Large intestine (tissue), 12 donors: ENCODE measurements at places on chromosomes 2 and 18. TPM values are rescaled to one million over a fixed set of nuclear protein-coding genes. Genes with fewer than 3 reads are reported as not detected.

GRCh38 chr2:195317550-195317949 is 339.5 kb upstream of the SLC39A10 start:
- no peak for DNase-seq
- no peaks in the 10 kb centered on the region for H3K27me3 ChIP-seq
- H3K4me1 ChIP-seq = peaks cover 5% of the 10 kb centered on the region
- no peak overlapping the region for H3K27ac ChIP-seq
- H3K4me3 ChIP-seq = no peak overlapping the region

DNA sequence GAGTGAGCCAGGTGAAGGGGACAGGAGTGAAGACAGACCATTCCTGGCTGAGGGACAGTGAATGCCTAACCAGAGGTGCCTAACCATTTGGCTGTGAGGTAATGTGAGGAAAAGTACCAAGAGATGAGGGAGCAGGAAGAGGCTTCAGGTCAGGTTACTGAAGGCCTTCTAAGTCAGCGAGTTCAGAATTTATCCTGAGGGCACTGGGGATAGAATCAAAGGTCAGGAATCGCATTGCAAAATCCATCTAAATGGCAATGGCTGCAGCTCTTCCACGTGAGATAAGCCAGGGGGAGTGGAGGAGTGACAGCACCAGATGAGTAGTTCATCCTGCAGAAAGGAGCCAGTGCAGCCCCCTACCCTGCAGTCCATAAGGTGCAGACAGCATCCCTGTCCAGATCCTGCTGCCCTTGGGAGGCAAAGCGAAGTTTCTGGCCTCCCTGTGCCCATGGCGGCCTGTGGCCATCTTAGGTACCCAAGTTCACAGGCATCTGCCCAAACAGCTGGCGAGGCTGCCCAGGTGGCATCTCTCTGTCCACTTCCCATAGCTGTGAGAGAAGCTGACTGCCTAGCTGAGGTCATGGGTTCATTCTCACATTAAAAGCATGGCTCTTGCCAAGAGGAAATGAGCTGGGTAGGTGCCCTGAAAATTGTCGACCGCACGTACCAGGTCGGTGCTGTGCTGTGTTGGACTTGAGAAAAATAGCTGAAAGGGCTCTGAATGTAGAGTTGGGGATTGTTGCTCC is 49.5 kb downstream of the CYP27C1 start:
- peak; percentile 62 for DNase-seq
- no peak overlapping the region for H3K27ac ChIP-seq
- H3K36me3 ChIP-seq = no peaks in the 10 kb centered on the region
- no peaks in the 10 kb centered on the region for H3K27me3 ChIP-seq

DNA sequence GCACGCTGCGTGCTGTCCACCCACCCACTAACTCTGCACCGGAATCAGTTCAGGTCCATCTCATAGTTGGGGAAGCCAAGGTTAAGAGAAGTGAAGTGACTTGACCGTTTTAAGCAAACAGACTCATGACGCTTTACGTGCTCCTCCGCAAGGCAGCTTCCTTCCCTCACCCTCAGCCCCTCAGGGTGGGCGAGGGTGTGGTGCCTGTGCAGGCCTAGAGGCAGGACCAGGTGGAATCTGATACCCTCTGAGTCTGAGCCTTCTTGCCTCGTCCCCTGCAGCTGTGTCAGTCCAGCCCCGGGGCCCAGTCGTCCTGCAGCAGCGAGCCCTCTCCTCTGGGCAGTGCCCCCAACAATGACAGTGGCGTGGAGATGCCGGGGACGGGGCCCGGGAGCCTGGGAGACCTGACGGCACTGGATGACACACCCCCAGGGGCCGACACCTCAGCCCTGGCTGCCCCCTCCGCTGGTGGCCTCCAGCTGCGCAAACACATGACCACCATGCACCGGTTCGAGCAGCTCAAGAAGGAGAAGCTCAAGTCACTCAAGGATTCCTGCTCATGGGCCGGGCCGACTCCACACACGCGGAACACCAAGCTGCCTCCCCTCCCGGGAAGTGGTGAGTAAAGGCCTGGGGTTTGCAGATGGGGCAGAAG is 250.5 kb downstream of the GLI2 start:
- H3K27ac ChIP-seq = no peak overlapping the region
- H3K4me1 ChIP-seq = no peaks in the 10 kb centered on the region
- no peak overlapping the region for H3K4me3 ChIP-seq
- peaks cover 4% of the 10 kb centered on the region for H3K27me3 ChIP-seq

DNA sequence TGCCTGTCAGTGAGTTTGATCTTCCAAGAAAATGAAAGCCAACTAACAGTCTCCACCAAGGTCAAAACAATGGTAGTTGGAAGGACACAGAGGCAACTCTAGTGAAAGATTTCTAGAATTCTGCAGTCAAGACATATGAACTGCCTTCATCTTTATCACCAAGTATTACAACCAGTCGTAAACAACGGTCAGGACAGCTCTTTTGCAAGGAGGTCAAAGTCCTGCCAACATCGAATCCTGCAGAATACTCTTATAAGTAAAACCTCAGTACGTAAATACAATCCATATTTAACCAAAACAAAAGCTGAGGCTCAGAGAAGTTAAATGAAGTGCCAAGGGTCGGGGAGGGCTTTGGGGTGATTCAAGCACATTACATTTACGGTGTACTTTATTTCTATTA is 3.1 kb downstream of the FEZ2 start:
- no peaks in the 10 kb centered on the region for H3K27me3 ChIP-seq
- peaks cover 7% of the 10 kb centered on the region for H3K36me3 ChIP-seq
- peak overlapping the region; percentile 70 for H3K27ac ChIP-seq
- peak overlapping the region; percentile 16 for H3K4me3 ChIP-seq
- H3K4me1 ChIP-seq = peaks cover 12% of the 10 kb centered on the region

GRCh38 chr2:70934981-70935380 is 719 bp upstream of the ATP6V1B1 start:
- peaks cover 6% of the 10 kb centered on the region for H3K4me1 ChIP-seq
- no peaks in the 10 kb centered on the region for H3K36me3 ChIP-seq
- DNase-seq = no peak

DNA sequence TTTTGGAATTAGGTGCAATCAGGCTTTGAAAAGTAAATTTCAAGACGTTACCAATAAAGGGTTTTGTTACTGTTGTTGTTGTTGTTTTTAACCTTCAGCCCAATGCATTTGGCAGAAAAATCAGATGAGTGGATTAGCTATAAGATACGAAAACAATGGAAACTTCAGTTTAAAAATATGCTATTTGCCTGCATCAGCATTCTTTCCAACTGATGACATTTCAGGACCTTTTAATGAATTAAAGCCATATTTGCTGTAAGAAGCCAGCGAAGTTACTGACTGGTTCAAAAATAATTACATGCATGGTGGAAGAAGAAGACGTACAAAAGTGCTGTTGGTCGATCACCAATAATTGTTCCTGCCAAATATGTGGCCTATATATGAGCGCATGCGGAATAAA is 639.3 kb upstream of the SOX11 start:
- no peaks in the 10 kb centered on the region for H3K27me3 ChIP-seq
- H3K27ac ChIP-seq = no peak overlapping the region
- H3K36me3 ChIP-seq = no peaks in the 10 kb centered on the region
- H3K4me1 ChIP-seq = no peaks in the 10 kb centered on the region
- no peak for DNase-seq

GRCh38 chr2:189879716-189880081 is 95.4 kb downstream of the PMS1 start:
- no peaks in the 10 kb centered on the region for H3K4me1 ChIP-seq
- no peak overlapping the region for H3K4me3 ChIP-seq
- no peak for DNase-seq
- no peaks in the 10 kb centered on the region for H3K27me3 ChIP-seq
- peaks cover 5% of the 10 kb centered on the region for H3K36me3 ChIP-seq

DNA sequence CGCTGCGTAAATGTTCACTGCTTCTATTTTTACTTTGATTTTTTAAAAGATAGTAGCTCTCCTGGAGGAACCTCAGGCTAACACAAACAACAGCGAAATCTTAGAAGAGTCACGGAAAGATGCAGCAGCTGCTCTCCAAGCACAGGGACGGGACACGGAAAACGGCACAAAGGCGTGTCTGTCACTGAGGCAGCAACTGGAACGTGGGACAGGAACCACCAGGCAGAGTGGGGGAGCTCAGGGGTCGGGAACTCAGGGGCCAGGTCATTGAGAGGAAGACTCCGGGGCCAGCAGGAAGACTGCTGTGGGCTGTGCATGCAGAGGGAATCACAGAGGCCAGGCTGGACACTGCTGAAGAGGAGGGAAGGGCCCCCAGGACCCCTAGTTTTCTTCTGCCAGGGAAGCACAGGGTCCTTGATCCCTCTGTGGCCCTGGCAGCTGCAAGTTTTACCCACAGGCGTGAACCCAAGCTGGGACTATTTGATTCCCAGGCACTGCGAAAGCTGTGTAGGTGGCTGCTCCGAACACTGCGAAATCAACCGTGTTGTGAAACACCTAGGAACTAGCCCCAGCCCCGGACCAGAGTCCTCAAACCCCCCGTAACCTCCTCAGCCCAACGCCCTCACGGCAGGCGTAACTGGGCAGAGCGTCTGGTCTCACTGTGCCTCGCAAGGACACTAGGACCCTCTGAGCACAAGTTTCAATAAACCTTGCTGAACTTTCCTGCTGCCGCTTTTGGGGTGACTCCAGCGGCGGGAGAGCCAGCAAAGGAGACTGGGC is 263.0 kb downstream of the EIPR1 start:
- H3K4me3 ChIP-seq = no peak overlapping the region
- no peaks in the 10 kb centered on the region for H3K27me3 ChIP-seq
- H3K27ac ChIP-seq = no peak overlapping the region
- DNase-seq = no peak
- no peaks in the 10 kb centered on the region for H3K4me1 ChIP-seq

DNA sequence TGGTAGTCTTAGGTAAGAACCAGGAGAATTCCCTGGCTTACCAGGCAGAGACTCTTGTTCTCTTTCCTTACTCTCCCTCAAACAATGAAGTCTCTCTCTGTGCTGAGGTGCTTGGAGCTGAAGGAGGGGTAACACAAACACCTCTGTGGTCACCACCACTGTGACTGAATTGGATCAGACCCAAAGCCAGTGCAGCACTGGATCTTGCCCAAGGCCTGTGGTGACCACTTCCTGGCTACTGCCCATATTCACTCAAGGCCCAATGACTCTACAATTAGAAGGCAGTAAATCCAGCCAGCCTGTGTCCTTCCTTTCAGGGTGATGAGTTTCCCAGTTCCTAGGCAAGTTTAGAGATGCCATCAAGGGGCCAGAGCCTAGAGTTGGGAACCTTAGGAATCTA is 706.8 kb downstream of the SLC4A3 start:
- H3K4me3 ChIP-seq = no peak overlapping the region
- no peak overlapping the region for H3K27ac ChIP-seq
- H3K27me3 ChIP-seq = no peaks in the 10 kb centered on the region
- no peaks in the 10 kb centered on the region for H3K36me3 ChIP-seq
- DNase-seq = no peak

GRCh38 chr2:53994818-53995808 is 24.3 kb upstream of the PSME4 start:
- no peak for DNase-seq
- no peak overlapping the region for H3K4me3 ChIP-seq
- no peaks in the 10 kb centered on the region for H3K36me3 ChIP-seq
- H3K4me1 ChIP-seq = no peaks in the 10 kb centered on the region
- H3K27ac ChIP-seq = no peak overlapping the region

DNA sequence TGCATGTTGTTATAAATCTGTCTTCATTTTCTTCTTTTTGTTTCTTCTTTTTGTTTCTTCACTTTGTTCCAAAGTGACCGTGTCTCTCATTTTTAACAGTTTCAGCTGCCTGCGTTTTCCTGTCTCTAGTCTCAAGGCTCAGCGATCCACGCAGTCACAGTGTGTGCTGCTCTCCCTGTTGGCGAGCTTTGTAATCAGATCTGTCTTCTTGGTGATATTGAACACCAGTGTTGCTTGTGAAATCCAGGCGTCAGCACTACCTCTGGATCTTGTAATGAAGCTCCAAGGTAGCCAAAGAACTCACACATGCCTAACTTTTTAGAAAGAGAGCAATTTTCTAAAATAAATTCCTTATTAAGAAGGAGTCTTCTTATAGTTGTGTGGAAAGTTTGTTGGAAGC is 13.2 kb downstream of the SNTG2 start:
- no peaks in the 10 kb centered on the region for H3K27me3 ChIP-seq
- H3K4me3 ChIP-seq = no peak overlapping the region
- no peaks in the 10 kb centered on the region for H3K4me1 ChIP-seq
- H3K36me3 ChIP-seq = no peaks in the 10 kb centered on the region

GRCh38 chr2:75595541-75596395 is 35.0 kb upstream of the EVA1A start:
- no peak for DNase-seq
- H3K27me3 ChIP-seq = no peaks in the 10 kb centered on the region
- no peak overlapping the region for H3K4me3 ChIP-seq

DNA sequence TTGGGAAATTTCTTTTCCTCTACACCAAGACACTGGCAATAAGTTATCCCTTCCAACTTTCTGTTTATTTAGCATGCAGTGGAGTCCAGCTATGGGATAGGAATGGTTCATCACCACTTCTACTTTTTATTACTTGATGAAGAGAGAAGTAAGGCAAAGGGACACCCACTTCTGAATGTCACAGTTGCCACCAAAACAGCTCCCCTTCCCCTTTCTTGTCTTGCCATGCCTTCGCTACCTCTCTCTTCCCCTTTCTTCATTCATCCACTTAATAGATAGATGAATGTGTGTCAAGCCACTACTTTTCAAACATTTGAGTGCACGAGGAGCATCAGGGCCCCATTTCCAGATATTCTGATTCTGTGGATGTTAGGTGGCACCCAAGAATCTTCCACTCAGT is 59.6 kb downstream of the KCTD18 start:
- no peaks in the 10 kb centered on the region for H3K4me1 ChIP-seq
- no peaks in the 10 kb centered on the region for H3K27me3 ChIP-seq
- no peak for DNase-seq
- H3K36me3 ChIP-seq = peaks cover 55% of the 10 kb centered on the region
- H3K4me3 ChIP-seq = no peak overlapping the region

GRCh38 chr2:193963472-193964119 is 1693.4 kb upstream of the SLC39A10 start:
- H3K27ac ChIP-seq = no peak overlapping the region
- no peak for DNase-seq
- H3K4me1 ChIP-seq = no peaks in the 10 kb centered on the region
- no peak overlapping the region for H3K4me3 ChIP-seq
- no peaks in the 10 kb centered on the region for H3K27me3 ChIP-seq

DNA sequence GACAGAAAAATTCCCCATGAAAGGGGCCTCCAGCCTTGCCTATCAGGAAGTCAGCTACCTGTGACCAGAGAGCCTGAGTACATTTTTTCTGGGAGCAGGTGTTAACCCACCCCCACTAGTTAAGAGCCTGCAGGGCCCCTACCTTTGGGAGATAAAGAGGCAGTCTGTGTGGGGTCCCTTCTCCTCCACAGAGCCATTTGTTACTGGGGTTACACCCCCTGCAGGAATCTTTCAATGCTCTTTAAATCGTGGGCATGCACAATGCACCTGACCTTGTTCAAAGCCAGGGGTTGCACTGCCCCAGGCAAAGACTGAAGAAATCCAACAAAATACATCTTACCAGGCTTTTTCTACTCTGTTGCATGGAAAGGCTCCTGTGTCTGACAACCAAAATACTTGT is 15.7 kb upstream of the LYPD6 start:
- H3K4me3 ChIP-seq = no peak overlapping the region
- peak; percentile 11 for DNase-seq
- H3K36me3 ChIP-seq = no peaks in the 10 kb centered on the region
- H3K27ac ChIP-seq = no peak overlapping the region
- peaks cover 3% of the 10 kb centered on the region for H3K4me1 ChIP-seq
- no peaks in the 10 kb centered on the region for H3K27me3 ChIP-seq

- DNase-seq = no peak
- no peak overlapping the region for H3K4me3 ChIP-seq
- H3K4me1 ChIP-seq = peaks cover 14% of the 10 kb centered on the region
- no peaks in the 10 kb centered on the region for H3K27me3 ChIP-seq
- H3K36me3 ChIP-seq = no peaks in the 10 kb centered on the region
- no peak overlapping the region for H3K27ac ChIP-seq
Measured at GRCh38 chr18:3649135-3649632, 199.2 kb downstream of the TGIF1 start.

Gene ARHGAP25
- polyA plus RNA-seq = 3.5 TPM

Gene HNMT
- polyA plus RNA-seq = 71.1 TPM

Gene CENPA
- polyA plus RNA-seq = 4.7 TPM

Gene STPG4
- 0.18 TPM for polyA plus RNA-seq
